Renal cortex interstitium (tissue), 15 donors: ENCODE measurements at places on chromosomes 12 and 14. TPM values are rescaled to one million over a fixed set of nuclear protein-coding genes. Genes with fewer than 3 reads are reported as not detected.
A peak's percentile ranks its signal among the peaks of the same experiment; 100 is the strongest.

DNA sequence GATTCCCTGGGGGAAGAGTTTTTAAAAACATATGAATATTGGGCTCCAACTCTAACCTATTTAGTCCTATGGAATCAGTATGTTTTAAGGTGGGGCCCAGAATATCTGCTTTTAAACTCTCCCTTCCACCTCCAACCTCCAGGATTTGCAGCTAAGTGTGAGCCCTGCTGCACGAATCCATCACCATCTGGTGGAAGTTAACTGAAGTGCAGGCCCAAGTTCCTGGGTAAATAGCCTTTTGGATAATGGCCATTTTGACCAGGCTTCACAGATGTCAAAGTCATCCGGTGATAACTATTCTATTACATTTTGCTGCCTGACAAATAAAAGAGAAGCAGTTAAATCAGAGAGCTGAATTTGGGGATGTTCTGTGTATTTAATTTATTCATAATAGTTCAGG lies 58.1 kb upstream of the RMST start:
- no peak for DNase-seq

- peak; percentile 37 for DNase-seq
Measured at GRCh38 chr12:95943330-95943842, at the start of gene AMDHD1. AMDHD1 (plus strand) TSS chr12:95943331; CDS start chr12:95943399, 68 bp downstream.

GRCh38 chr12:85866986-85867776 lies 6.9 kb upstream of the NTS start:
- peak; percentile 68 for DNase-seq

GRCh38 chr12:122753319-122753650 lies 661 bp downstream of the DENR start:
- no peak for DNase-seq

DNA sequence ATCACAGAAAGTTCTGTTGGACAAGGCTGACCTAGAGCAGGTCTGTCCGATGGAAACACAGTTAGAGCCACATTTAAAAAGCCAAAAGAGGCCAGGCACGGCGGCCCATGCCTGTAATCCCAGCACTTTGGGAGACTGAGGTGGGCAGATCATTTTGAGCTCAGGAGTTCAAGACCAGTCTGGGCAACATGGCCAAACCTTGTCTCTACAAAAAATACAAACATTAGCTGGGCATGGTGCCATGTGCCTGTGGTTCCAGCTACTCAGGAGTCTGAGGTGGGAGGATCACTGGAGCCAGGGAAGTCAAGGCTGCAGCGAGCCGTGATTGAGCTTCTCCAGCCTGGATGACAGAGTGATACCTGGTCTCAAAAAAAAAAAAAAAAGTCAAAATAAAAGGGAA lies 14.9 kb downstream of the UBE3B start:
- no peak for DNase-seq

GRCh38 chr12:4145990-4146859 lies 127.3 kb upstream of the CCND2 start:
- no peak for DNase-seq

DNA sequence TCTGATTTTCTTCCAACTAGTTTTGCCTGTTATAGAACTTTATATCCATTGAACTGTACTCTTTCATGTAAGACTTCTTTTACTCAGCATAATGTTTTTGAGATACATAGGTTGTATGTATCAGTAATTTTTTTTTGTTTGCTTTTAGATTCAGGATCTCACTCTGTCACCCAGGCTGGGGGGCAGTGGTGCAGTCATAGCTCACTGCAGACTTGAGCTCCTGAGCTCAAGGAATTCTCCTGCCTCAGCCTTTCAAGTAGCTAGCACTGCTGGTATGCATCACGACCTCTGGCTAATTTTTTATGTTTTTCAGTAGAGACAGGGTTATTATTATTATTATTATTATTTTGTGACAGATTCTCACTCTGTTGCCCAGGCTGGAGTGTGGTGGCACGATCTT lies 65.0 kb upstream of the DDHD1 start:
- DNase-seq = no peak

GRCh38 chr14:59427653-59428580 lies 37.3 kb downstream of the GPR135 start:
- DNase-seq = no peak

The TAOK3 gene
- polyA plus RNA-seq = 30.5 TPM

The RARG gene
- 31.4 TPM for polyA plus RNA-seq

The HCAR2 gene
- polyA plus RNA-seq = 0.22 TPM

The PTHLH gene
- 1.1 TPM for polyA plus RNA-seq

The FERMT2 gene
- 158 TPM for polyA plus RNA-seq

The HOXC12 gene
- not detected for polyA plus RNA-seq
